Activated CD4-positive, alpha-beta T cell treated with anti-CD3 and anti-CD28 coated beads, Interleukin-2, amount 50 U/mL, for 48 hours (primary cell): ENCODE measurements at places on chromosomes 2 and 18.

GRCh38 chr2:191289049-191289448 is 43.8 kb downstream of the MYO1B start:
- no peak for DNase-seq

DNA sequence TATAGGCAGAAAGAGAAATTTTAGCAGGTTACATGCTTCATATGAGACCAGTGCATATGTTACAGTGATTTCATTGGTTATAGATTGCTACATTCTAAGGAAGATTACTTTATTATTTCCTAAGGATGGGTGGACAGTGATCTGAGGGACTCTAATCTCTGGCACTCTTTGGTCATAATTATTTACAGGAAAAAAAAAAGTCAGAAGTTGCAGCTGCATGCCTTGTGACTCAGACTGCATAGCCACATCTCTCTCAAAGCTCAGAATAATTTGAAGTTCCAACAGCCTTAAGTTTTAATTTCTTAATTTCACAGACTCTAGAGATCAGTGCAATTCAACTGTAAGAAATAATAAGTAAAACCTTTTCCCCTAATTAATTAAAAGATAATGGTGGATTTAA is 27.1 kb upstream of the BARD1 start:
- DNase-seq = no peak

GRCh38 chr2:4903656-4904348 is 788.4 kb upstream of the SOX11 start:
- no peak for DNase-seq

GRCh38 chr18:53422896-53423295 is 801.6 kb downstream of the MBD2 start:
- DNase-seq = no peak

- DNase-seq = no peak
Measured at GRCh38 chr2:195586062-195586714, 70.8 kb upstream of the SLC39A10 start.

GRCh38 chr2:147524912-147525311 is 319.9 kb upstream of the ACVR2A start:
- DNase-seq = no peak

DNA sequence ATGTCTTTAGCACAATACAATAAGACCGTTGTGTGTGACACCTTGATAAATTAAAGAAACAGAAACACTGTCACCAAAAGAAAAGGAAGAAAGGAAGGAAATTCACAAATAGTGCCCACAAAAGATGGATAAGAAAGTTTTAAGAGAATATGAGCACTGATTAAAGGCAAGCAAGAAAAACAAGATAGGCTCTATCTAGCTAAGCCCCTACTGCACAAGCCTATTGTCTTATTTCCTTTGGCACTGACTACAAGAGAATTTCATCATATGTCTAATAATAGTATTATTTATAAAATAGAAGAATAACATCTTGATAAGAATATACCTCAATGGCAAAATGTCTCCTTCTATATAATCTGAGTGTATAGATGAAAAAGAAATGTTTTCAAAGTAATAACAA is 335.7 kb downstream of the NCKAP5 start:
- DNase-seq = no peak

DNA sequence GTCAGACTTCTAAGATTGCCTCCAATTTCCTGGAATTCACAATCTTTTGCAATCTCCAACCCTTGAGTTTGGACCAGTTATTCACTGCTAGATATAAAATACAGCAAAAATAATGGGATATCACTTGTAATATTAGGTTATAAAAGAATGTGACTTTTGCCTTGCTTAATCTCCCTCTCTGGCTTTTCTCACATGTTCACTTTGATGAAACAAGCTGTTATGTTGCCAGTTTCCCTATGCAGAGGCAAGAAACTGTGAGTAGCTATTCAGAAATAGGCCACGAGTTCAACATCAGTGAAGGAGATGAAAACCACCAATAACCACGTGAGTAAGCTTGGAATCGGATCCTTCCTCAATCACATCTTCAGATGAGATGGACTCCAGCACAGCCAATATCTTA is 842.7 kb downstream of the RNF144A start:
- no peak for DNase-seq

- no peak for DNase-seq
Measured at GRCh38 chr2:61713457-61713856, 140.4 kb downstream of the FAM161A start.

GRCh38 chr2:199471443-199472057 is 13.8 kb upstream of the SATB2 start:
- peak; percentile 58 for DNase-seq

DNA sequence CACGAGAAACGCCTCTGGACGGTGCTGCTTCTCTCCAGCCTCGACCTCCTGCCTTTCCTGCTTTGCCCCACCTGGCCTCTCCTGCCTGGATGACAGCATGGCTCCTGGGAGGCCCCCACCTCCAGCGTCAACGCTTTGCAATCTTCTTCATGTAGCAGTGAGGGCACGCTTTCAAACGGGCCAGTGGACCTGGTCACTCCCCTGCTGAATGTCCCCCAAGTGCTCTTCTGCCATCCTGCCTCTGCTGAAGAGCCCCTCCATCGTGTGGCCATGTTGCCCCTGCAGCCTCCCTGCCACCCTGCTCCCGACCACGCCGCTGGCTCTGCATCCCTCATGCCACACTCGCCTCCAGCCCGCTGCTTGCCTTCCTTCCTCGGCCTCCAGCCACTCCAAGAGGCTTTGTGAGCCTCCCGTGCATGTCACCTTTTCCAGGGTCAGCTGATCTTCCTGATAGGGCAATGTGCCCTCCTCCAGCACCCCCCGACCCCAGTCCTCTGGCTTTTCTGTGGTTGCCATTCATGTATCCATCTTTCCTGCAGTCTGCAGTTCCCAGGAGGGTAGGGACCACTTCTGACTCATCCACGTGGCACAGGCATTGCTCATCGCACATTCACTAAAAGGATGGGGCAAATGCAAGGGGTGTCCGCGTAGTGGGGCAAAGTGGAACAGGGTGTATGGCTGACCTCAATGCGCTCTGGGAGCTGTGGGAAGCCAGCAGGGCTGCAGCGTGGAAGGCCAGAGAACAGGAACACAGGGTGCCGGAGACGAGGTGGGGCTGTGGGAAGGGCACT is 268.8 kb downstream of the TWIST2 start:
- DNase-seq = no peak

DNA sequence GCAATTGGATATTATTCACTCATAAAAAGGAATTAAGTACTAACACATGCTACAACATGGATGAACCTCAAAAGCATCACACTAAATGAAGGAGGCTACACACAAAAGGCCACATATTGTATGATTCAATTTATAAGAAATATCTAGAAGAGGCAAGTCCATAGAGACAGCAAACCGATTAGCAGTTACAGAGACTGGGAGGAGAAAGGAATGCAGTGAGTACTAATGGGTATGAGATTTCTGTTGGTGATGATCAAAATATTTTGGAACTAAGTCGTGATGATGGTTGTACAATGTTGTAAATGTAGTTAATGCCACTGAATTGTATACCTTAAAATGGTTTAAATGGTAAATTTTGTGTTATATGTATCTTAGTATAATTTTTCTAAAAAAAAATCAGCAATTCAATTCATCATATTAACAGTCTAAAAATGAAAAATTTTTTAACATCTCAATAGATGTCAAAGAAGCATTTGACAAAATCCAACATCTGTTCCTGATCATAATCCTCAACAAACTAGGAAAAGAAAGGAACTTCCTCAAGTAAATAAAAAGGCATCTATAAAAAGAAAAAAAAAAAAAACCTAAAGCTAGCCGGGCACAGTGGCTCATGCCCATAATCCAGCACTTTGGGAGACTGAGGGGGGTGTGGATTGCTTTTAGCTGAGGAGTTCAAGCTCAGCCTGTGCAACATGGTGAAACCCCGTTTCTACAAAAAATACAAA is 98.1 kb downstream of the TGIF1 start:
- DNase-seq = no peak

DNA sequence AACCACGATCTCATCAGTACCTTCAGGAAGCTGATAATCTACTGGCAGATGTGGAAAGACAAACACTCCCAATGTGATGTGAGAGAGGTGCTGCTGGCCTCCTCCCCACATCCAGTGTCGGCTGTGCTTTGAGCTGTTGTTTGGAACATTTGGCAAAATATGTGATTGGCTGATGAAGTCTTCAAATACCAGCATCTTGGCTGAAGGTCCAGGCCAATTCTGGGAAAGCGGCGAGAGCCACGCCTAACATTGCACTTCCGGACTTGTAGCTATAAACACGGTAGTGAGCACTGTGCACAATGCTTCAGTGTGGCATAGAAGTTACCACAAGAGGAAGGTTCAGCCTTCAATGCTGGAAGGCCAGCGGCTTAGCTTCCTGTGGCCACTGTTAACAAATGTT is 198.8 kb downstream of the DCDC2C start:
- DNase-seq = no peak

DNA sequence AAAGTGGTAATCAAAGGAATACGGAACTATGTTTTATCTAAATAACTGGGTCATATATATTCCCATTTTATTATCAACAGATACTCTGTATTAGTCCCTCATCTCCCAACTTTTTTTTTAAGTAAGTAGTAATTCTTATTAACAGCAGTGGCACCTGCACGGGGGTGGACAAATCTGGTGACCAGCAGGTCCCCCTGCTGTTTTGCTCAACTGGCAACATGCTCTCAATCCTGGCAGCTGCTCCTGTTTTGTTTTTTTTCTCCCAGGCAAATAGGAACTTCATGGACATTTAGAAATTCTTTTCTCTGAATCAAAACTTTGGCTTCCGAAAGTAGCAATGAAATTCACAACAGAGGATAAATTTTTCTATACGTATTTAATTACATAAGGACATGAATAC is 193.5 kb downstream of the SS18 start:
- DNase-seq = no peak

DNA sequence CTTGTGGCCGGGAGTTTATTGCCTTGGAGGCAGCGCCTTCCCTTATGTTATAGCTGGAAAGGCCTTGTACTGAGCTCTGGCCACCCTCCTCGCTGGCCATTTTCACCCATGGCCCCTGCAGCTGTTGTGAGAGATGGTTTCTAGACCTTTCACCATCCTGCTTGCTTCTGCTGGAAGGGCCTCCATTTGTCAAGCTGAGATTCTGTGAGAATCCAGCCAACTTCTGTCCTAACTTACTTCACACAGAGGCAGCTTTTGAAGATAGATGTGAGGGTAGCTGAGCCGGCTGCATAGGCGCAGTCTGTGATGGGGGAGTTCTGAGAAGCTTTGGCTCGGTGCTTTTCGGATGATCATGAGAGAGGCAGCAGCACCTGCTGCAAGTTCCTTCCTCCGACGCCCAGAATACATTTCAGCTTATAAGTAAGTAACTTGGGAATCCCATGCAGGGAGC is 8.7 kb downstream of the CTIF start:
- no peak for DNase-seq

GRCh38 chr2:235343869-235344268 is 150.0 kb upstream of the AGAP1 start:
- DNase-seq = no peak

GRCh38 chr2:107168141-107168540 is 282.2 kb upstream of the ST6GAL2 start:
- no peak for DNase-seq

DNA sequence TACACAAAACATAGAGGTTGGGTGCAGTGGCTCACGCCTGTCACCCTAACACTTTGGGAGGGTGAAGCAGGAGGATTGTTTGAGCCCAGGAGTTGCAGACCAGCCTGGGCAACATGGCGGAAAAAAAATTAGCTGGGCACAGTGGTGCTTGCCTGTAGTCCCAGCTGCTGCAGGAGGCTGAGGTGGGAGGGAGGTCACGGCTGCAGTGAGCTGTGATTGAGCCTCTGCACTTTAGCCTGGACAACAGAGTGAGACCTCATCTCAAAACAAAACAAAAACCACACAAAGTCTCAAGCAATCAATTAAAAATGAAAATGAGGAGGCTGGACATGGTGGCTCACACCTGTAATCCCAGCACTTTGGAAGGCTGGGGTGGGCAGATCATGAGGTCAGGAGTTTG is 4.9 kb downstream of the NOP58 start:
- no peak for DNase-seq

DNA sequence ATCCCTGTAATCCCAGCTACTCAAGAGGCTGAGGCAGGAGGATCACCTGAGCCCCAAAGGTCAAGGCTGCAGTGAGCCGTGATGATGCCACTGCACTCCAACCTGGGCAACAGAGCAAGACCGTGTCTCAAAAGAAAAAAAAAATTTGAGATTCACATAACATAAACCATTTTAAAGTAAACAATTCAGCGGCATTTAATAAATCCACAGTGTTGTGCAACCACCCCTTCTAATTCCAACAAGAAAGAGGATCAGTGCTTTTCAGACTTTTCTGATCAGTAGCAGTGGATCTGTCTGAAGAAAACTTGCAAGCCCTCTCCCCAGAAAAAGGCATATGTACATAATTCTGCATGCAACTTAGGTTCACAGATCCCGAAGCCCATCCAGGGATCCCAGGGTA is 7.2 kb upstream of the SAG start:
- DNase-seq = no peak

GRCh38 chr2:207432453-207432852 is 97.3 kb upstream of the CREB1 start:
- no peak for DNase-seq

DNA sequence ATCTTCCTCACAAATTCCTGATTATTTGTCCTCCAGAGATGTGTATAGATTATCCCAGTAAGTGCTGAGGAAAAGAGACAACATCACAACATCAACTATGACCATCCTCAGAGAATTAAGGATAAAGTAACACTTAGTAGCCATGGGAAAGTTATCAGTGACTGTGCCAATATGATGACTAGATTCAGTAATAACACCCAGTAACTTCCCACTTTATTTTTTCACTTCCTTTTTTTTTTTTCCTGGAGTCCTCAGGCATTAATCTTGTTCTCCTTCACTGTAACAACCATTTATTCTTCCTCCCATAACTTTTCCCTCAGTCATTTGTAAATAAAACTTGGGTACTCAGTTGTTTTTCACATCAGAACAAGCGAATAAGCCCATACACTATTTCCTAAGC is 16.7 kb upstream of the PID1 start:
- DNase-seq = no peak

GRCh38 chr2:100262555-100263320 is 59.6 kb downstream of the LONRF2 start:
- peak; percentile 70 for DNase-seq

GRCh38 chr2:41774011-41774605 is 273.7 kb upstream of the PKDCC start:
- DNase-seq = no peak

DNA sequence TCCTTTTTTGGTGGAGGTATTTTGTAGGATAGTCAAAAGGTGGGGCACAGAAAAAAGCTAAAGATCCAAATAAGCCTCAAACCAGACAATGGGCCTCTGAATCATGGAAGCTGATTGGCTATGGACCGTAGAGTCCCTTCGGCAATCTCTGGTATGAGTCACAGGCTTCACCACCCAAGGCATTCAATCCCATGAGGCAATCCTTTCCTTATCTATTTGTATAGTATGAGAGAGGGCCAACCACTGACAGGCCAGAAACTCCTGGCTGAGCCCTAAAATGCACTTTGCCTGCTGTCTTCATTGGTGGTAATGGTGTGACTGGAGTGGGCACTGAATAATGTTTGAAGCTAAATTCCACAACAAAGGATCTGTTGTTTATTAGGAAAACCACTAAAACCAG is 38.7 kb upstream of the MEX3C start:
- no peak for DNase-seq

- DNase-seq = no peak
Measured at GRCh38 chr2:149050188-149050587, 11.7 kb downstream of the LYPD6B start.

- no peak for DNase-seq
Measured at GRCh38 chr2:112622528-112622849, 23.2 kb upstream of the SLC20A1 start.

GRCh38 chr2:203191961-203192360 is 46.9 kb upstream of the CYP20A1 start:
- no peak for DNase-seq

GRCh38 chr2:120906914-120907313 is 171.2 kb downstream of the GLI2 start:
- no peak for DNase-seq

GRCh38 chr18:5977022-5977421 is 81.7 kb upstream of the TMEM200C start:
- no peak for DNase-seq
